ENCODE measurements at places on chromosomes 1 and 21.

DNA sequence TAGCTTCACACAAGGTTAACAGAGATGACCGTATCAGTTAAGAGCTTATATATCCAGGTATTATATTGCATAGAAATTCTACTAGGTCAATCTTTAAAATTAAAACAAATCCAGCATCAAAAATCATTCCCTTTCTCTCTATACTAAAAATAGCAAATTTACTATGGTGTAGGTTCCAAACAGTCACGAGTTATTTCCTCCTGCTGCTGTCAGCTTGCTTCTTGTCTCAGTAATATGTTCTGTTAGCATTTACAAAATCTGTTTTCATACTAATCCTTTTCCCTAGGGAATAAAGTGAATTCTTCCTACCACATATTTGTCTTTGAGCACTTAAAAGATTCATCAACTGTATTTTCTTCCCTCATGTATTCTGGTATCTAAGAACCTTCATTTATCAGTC, 2.5 kb downstream of the WDR26 start:
- DNase-seq = no peak

- DNase-seq = peak; percentile 23
These were observed 1.3 kb upstream of the DNAJC16 start for GRCh38 chr1:15525050-15526020.

GRCh38 chr1:183675883-183676585, 22.9 kb upstream of the APOBEC4 start:
- no peak for DNase-seq

- no peak for DNase-seq
These were observed 5.3 kb downstream of the LUZP1 start for GRCh38 chr1:23163395-23163794.

DNA sequence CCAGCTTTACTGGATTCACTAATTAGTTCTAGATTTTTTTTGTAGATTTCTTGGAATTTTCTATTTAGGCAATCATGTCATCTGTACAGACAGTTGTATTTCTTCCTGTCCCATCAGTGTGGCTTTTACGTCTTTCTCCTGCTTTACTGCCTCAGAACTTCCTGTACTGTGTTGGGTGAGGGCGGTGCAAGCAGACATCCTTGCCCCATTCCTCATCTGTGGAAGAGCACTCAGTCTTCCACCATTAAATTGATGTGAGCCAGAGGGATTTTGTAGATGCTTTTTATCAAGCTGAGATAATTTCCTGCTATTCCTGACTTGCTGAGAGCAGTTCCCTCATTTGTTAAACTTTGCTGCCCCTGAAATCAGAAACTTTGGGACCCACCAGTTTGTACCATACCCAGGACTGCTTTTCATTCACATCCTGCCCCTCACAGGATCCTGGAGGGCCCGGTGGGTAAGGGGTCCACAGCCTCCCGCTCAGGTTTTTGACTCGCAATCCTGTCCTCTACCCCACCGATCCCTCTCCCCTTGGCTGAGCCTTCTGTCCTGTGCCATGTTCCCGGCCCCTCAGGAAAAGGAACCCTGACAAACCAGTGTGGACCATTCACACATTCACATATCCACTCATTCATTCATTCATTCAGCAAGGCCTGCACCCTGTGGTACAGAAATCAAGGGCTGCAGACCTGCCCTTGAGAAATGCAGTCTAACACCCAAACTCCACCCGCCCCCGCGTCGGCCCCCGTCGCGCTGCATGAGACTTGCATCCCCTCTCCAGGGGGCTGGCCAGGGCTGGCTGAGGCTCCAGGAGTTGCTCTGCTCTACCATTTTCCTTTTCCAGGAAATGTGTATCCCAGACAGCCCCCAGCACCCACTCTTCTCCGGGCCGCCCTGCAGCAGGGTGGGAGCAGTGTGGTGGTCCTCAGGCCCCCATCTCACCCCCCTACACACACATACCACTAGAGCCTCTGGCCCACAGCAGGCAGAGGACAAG, 246.5 kb upstream of the VAMP3 start:
- no peak for DNase-seq

Data from CD4-positive, CD25-positive, alpha-beta regulatory T cell (primary cell).